Activated T-helper 1 cell treated with anti-CD3 and anti-CD28 coated beads, Interleukin-2, amount 50 U/mL, for 16 hours (primary cell): ENCODE measurements at places on chromosomes 2 and 18.

DNA sequence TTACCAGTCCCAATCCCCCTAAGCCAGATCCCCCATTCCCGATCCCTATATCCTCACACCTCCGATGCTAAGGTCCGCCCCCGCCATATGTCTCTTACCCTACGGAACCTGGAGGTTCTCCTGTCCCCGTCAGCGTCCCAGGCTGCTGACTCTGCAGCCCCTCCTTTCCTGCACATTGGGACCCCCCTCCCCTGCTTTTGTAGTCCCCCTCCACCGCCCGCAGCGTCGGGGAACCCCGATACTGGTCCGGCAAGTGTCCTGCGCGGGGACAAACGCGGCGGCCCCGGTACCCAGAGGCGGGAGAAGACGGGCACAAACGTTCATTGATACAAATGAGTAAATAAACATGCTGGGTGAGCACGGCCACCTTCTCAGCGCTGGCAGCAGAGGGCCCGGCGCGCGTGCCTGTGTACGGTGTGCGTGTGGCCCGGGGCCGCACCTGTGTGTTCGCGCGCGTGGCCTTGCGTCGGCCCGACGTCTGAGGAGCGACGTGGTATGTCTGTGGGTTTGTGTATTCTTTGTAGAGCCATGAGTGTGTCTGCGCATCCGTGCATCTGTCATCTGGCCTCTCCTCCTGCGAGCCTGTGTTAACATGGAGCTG lies 2.0 kb upstream of the CYP26B1 start:
- DNase-seq = no peak

DNA sequence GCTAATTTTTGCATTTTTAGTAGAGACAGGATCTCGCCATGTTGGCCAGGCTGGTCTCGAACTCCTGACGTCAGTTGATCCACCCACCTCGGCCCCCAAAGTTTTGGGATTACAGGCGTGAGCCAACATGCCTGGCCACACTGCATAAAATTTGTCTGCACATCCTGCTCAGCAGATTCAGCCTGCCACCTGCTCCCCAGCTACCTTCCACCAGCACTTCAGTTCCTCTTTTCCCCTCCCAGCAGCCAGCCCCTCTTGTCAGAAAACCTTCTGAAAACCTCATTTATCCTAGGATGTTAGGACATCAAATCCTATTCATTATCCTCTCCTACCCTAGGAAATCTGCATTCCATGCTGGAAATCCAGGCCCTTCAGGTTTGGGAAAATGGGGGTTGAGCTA lies 99.4 kb upstream of the STPG4 start:
- DNase-seq = no peak

DNA sequence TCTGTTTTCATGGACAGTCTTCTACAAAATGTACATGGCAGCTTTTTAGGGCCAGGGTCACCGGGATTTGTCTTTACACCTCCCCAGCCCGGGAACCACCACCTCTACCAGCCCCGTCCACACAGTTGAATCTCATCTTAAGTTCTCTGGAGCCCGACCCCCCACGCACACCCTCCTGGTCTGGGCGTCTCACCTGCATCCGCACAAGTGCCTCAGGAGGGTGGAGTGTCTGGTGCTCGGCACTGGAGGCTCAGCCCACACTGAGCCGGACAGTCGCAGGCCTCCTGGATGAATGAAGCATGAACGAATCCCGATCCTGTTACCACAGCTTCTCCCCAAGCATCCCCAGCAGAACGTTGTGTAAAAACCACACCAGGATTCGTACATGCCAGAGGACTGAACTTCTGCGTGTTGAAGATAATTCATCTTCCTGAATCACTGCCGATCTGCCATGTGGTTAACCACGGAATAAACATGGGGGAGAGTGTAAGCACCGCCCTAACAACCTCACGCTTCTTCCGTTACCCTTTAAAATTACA lies 162.0 kb downstream of the RTP5 start:
- DNase-seq = peak; percentile 14

DNA sequence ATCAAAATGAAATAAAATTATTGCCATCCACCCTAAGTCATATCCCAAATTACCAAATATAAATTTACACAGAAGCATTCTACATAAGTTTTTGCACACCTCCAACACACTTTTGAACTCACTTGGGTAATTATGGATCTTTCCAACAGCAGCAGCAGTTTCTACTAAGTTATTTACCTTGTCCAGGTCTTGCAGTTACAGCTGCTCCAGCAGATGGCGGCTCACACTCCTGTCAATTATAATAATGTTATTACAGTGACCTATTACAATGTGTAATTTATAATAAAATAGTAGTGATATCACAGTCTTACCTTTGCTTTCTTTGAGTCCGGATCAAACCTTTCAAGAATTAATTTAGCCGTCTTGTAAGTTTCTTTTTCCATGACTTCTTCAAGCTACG lies 37.9 kb downstream of the LNPK start:
- no peak for DNase-seq

DNA sequence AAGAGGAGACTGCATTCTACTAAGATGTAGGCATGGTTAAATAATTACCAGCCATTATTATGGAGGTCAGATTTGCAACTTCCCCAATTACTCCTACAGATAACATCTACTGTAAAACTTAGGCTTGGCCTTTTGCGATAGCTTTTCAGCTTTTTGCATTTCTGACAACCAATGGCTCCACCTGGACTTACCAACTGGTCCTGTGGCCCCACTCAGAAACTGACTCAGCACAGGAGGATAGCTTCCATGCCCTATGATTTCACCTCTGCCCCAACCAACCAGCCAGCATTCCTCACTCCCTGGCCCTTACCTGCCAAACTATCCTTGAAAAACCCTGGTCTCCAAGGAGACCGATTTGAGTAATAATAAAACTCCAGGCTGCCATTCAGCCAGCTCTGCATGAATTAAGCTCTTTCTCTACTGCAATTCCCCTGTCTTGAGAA lies 28.2 kb downstream of the TUBB6 start:
- DNase-seq = no peak

DNA sequence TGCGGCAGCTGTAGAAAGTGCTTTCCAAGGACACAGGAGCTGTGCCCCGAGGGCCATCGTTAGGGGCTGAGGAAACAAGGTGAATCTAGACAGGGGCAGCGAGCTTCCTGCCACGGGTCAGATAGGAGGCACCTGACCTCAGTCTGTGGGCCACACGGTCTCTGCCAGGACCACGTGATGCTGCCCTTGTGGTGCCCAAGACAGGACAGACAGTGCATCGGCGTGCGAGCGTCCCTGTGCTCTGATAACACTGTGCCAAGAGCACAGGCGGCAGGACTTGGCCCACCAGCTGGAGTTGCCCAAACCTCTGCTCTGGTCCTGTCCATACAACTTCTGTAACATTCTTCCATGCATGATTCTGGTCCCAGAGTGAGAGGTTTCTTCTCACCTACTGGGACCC lies 225.4 kb downstream of the TWIST2 start:
- no peak for DNase-seq

DNA sequence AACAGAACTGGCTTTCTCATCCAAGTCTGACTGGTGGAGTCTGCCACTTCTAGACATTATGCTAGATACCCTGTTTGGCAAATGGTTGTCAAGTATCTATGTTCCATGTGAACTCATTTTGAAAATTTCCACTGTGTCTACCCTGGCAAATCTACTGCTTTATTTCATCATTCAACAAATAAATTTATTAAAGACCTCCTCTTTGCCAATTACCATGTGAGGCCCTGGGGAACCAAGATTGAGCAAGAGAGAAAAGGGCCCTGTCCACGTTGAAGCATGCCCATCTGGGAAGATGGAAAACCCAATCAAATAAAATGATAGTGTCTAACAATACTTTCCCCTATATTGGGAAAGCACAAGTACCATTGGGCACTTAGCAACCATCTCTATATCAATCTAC lies 582.4 kb downstream of the IRS1 start:
- no peak for DNase-seq

- DNase-seq = no peak
Measured at GRCh38 chr2:173351879-173352278, 2.8 kb upstream of the CDCA7 start.

- DNase-seq = no peak
Measured at GRCh38 chr2:222303828-222304736, 5.3 kb upstream of the PAX3 start.

- DNase-seq = no peak
Measured at GRCh38 chr18:36186461-36187192, 670 bp upstream of the MOCOS start.
